ENCODE measurements at places on chromosomes 2 and 18.

DNA sequence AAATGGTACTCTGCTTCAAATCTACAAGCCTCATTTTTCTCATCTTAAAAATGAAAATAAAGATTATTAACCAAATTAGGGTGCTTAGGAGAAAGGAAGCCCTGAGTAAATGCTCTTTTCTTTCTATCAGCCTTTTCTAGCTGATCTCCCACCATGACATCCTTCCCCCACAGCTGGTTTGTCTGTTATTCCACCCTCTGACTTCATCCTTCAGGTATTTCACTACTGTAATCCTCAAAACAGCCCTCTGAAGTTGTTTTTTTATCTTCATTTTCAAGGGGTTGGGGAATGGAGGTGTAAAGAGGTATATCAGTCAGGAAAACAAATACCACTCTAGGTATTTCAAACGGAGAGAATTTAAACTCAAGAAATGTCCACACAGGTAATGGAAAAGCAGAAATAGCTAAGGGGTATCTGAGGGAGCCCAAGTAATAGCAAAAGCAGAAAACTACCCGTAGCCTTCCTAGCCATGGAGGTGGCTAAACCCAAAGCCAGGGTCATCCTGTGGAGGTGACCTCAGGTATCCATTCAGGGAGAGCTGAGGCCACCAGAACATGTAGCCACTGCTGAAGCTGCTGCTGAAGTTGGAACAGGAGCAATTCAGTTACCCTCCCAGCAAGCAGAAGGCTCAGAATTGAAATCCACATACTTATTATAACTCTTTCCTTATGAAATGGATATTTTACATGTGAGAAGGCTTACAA is 990.9 kb upstream of the ACVR2A start:
- no peak for DNase-seq

DNA sequence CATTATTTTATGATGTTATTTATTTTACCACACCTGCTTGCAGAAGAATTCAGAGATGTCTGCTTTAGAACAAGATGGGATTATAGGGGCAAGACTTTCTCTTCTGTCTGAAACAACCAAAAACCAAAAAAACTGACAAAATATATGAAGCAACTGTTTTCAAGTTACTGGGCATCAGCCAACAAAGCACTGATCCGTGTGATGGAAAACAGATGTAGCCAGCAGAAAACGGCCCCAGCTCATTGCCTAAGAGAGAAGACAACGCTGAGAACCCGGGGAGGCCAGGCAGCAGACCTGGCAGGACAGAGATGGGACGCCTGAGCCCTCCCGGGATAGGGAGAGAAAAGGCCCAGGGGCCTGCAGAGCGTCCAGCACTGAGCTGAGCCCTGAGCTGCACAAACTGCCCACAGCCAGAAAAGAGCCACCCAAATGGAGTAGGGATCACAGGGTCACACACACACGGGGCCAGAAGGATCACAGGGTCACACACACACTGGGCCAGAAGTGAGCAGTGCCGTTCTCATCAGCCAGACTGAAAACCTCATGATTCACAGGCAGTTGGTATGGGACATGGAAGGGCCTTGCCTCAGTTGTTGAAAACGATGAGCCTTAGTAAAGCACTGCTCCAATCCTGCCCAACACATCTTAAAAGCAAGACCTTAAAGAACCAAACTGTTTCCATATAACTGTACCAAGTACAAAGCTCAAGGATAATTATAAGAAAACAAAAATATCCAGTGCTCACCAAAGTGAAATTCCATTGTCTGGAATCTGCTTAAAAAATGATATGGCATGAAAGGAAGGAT is 12.1 kb downstream of the PXDN start:
- DNase-seq: no peak

DNA sequence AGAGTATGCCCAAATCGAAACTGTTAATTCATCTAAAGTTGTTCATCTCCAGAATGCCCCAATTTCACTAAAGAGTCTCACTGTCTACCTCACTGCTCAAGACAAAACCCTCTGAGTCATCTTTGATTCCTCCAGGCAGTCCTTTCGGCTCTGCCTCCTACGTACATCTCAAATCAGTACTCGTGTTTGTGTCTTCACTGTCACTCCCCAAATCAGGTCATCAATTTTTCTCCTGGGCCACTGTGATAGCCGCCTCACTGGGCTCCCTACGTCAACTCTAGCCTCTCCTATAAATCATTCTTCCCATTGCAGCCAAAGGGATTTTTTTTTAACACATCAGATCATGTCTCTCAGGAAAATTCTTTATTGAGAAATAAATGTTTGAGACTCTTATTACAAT is 42.1 kb upstream of the TTC39C start:
- DNase-seq: no peak

- no peak for DNase-seq
These were observed 83.9 kb downstream of the WDSUB1 start for GRCh38 chr2:159202568-159203071.

DNA sequence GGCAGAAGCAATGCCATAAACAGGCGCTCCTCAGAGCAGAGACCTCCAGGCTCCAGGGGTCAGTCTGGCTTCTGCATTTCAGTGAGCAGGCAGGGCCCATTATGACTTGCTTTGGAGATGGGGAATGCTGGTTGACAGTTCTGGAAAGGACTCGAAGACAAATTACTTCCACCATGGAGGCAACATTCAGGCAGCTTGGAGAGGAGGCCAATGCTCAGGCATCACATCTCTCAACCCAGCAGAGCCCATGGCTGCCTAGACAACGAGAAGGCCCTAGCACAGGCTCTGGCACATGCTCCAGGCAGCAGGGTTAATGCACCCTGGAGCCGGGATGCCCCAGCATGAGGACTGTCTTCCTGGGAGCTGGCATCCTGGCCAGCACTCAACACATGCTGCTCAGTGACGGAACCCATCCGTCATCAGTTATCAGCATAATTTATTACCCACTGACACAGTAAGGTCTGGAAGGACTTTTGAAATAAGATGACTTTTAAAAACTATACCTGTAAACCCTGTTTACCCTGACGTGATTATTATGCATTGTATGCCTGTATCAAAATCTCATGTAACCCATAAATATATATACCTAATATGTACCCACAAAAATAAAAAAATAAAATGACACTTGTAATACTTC is 52.8 kb downstream of the ADNP2 start:
- no peak for DNase-seq

DNA sequence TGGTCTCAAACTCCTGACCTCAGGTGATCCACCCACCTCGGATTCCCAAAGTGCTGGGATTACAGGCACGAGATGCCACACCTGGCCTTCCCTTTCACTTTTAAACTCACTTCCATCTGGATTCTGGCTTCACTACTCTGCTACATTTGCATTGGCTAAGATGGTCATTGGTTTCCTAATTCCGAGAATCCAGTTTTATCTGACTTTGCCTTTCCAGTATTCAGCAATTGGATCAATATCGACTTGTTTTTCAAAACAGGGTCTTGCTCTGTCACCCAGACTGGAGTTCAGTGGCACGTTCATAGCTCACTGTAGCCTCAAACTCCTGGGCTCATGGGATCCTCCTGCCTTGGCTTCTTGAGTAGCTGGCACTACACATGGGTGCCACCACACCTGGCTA is 4.7 kb upstream of the CD302 start:
- no peak for DNase-seq

DNA sequence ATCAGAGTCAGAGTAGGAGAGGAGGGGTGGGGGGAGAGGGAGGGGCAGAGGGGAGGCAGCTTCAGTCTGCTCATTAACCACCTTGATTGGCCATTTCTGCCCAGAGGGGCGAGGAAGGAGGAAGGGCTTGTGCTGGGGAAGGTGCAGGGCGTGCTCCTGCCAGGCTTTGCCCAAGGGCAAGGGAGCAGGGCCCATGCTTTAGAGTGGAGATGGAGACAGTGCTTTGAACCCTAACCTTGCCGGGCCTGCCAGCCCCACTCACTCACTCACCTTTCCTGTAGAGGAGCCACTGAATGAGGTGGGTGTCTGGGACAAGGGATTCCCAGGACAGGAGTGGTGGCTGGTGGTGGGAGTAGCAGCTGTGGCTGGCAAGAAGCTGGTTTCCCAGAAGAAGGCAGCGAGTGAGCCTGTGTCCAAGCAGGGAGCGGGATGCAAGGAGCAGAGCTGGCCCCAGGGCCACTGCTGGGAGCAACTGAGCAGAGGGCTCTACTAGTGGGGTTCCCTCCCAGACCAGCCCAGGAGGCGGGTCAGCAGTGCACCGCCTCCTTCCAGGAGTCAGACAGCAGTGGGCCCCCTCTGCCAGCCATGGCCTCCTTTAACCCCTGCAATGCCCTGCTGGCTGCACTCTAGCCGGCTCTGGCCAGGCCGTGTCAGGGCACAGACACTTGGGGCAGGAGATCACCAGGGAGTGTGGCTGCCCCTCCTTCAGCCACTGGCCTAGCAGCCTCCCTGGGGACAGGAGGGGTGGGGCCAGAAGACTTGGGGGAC is 3.6 kb upstream of the RUFY4 start:
- no peak for DNase-seq

DNA sequence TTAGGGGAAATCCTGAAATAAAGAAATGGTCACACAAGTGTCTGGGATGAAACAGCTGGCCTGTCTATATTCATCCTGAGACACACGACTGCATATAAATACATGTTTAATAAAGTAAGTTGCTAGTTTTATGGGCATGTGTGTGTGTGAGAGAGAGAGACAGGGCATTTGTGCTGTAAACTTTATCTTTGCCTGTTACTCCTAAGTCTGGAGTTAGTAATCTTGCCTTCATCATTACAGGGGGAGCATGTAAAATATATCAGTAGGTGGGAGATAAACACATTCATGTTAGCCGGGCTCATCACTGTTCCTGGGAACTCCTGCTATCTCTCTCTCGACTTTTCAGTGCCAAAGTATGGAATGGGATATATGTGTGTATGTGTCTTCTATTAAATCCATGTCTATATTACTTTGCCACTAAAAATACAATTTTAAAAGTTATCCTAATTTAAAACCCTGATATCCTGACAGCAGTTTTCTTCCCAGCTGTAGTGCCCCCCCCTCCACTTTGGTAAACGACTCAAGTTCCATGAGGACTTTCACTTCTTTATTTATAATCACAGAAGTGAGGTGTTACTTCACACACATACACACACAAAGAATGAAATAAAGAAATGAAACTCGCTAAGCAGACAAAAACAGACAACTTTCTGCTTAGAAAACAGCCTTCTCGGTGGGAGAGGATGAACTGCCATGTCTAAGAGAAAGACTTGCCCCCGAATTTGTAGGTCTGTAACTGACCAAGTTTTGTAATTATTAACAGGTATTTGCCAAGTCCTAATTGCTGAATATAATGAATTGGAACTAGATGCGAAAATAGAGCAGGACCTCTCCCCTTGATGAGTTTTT is 947 bp downstream of the ZEB2 start:
- DNase-seq: no peak

DNA sequence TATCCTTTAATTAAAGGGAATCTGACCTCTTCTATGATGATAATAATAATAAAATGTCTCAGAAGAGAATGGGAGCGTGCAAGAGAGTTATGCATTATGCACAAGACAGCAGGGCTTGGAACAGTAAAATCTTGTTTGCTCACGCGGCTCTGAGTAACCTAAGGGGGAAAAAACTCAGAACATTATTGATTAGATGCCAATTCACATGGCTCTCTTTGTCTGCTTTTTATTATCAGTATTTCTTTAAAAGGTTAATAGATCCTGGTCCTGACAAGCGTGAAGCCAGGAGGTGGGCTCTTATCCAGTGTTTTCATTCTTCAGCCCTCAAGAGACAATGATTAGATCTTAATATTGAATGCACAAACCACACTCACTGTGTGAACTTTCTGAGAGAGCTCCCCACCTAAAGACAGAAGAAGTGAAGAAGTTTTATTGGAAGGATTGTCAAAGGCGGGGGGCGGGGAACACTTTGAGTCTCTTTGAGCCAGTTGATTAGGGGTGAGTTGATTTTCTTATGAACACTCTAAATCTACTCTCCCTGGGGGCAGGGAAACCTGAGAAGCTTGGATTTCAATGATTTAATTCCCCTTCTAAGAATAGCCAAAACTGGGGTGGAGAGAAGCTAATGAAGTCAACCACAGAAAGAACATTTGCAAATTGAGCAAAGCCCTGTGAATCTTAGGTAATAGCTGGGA is 127.5 kb upstream of the CTAGE1 start:
- DNase-seq: no peak

DNA sequence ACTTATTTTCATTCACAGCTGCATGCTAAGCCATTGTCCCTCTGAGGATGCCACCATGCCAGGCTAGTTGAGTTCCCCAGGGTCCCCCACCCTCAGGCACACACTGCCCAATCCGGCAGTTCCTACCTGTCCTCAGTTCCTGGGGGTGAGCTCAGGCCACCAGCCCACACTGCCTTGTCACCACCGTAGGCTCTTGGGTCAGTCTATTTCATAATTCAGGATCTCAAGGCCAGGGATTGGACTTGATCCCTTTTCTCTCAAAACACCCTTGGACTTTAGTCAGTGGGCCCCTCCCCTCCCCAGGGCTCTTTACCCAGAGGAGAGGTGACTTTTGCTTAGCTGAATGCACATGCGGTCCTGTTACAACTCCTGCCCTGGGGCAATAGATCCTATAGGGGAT is 18.7 kb upstream of the MC2R start:
- DNase-seq: no peak

GRCh38 chr2:41413813-41414485 is 633.9 kb upstream of the PKDCC start:
- no peak for DNase-seq

DNA sequence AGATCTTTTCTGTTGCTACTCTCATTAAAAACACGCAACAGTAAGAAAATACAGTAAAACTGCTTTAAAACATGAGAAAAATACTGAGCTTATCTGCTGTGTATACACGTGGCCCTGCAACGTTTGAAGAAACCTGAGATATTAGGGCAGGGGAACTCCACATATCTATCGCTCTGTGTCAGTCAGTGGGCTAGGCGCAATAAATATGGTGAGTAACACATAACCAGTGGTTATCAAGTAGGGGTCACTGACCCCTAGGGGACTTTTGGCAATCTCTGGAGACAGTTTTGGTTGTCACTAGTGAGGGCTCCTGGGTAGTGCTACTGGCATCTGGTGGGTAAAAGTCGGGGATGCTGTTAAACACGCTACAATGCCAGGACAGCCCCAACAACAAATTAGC is 14.9 kb downstream of the STAT1 start:
- no peak for DNase-seq

DNA sequence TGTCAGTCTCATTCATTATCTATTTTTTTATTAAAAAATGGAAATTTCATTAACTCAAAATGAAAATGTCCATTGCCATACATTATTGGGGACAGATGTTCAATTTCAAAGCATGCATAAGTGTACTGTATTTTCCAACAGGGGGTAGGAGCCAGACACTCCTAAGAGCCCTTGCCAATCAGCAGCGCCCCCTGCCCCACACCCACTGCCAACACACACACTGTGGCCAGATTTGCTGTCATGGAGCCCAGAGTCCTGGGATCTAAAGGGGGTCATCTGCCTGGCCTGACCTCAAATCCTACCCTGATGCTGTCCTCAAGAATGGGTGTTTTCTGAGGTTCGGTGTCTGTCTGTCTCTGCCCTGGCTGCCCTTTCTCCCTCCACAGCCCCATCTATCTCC is 162.2 kb upstream of the TWIST2 start:
- DNase-seq: no peak

DNA sequence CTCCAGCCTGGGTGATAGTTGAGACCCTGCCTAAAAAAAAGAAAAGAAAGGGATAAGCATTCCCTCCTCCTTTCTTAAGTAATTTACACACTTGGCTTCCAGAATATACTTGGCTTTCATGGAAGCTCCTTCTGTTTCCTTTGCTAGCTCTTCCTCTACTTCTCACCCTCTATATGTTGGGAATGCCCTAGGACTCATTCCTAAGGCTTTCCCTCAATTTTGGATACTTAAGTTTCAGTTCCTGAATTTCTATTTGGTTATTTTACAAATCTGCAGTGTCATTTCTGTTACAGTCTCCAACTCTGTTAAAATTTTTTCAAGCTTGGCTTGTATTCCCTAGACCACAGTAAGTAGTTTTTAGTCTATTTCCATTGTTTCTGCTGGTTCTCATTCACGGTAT is 23.6 kb downstream of the SP3 start:
- no peak for DNase-seq

Measured in NCI-H748 treated with DMSO at 0.1 percent for 48 hours (cell line).